ENCODE measurements at places on chromosomes 2 and 18.

DNA sequence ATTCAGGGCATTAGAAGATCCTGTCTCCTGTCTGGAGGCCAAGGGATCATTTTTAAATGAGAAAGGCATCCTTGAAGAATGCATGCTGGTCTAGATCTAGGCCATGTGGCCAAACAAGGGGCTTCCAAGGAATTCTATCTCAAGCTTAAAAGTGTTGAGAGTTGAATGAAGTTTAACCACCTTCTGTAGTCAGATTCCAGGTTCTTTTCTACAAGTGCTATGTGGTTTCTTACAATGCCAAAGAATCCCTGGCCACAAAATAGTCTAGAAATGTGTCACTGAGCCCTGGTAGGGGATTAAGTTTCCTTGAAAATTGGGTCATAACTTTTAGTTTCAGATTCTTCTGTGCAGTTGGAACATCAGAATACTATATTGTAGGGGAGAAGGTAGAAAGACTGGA lies 640.7 kb upstream of the ACVR2A start:
- no peak overlapping the region for H3K27ac ChIP-seq
- ATAC-seq: no peak
- no peaks in the 10 kb centered on the region for H3K4me1 ChIP-seq
- no peaks in the 10 kb centered on the region for H3K27me3 ChIP-seq
- no peaks in the 10 kb centered on the region for H3K36me3 ChIP-seq

GRCh38 chr2:112121682-112122254 lies 16.4 kb upstream of the FBLN7 start:
- H3K27me3 ChIP-seq: no peaks in the 10 kb centered on the region
- H3K4me3 ChIP-seq: no peak overlapping the region
- ATAC-seq: no peak
- H3K36me3 ChIP-seq: peaks cover 26% of the 10 kb centered on the region
- H3K4me1 ChIP-seq: no peaks in the 10 kb centered on the region
- H3K27ac ChIP-seq: no peak overlapping the region

DNA sequence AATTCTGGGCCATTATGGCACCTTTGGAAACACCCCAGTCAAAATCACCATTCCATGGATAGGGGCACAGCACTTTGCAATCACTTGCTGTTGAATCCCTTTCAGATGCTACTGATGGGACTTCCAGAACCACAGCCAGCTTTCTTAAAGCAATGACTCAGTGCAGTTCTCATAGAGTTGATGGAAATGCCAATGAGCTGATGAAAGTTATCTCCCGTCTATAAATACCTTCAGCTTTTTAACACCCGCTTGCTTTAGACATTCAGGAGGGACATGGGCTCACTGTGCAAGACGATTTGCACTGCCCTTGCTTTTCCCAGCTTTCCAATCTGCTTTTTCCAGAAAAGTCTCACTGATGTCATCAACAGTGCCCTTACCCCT lies 66.7 kb upstream of the RPL31 start:
- H3K27me3 ChIP-seq: no peaks in the 10 kb centered on the region
- H3K27ac ChIP-seq: no peak overlapping the region
- no peak overlapping the region for H3K4me3 ChIP-seq
- no peaks in the 10 kb centered on the region for H3K4me1 ChIP-seq

GRCh38 chr18:53521068-53521467 lies 703.4 kb downstream of the MBD2 start:
- no peaks in the 10 kb centered on the region for H3K36me3 ChIP-seq
- H3K27me3 ChIP-seq: no peaks in the 10 kb centered on the region
- H3K4me3 ChIP-seq: no peak overlapping the region
- no peak overlapping the region for H3K27ac ChIP-seq
- no peak for ATAC-seq
- H3K4me1 ChIP-seq: no peaks in the 10 kb centered on the region

- H3K27me3 ChIP-seq: no peaks in the 10 kb centered on the region
- H3K4me3 ChIP-seq: no peak overlapping the region
- H3K4me1 ChIP-seq: no peaks in the 10 kb centered on the region
- H3K27ac ChIP-seq: no peak overlapping the region
These were observed 101.2 kb downstream of the GALNT14 start for GRCh38 chr2:31037058-31037457.

GRCh38 chr2:24774373-24774772 lies 18.8 kb downstream of the PTRHD1 start:
- no peak overlapping the region for H3K27ac ChIP-seq
- H3K4me1 ChIP-seq: no peaks in the 10 kb centered on the region
- H3K27me3 ChIP-seq: no peaks in the 10 kb centered on the region
- H3K36me3 ChIP-seq: peaks cover 18% of the 10 kb centered on the region
- no peak overlapping the region for H3K4me3 ChIP-seq

DNA sequence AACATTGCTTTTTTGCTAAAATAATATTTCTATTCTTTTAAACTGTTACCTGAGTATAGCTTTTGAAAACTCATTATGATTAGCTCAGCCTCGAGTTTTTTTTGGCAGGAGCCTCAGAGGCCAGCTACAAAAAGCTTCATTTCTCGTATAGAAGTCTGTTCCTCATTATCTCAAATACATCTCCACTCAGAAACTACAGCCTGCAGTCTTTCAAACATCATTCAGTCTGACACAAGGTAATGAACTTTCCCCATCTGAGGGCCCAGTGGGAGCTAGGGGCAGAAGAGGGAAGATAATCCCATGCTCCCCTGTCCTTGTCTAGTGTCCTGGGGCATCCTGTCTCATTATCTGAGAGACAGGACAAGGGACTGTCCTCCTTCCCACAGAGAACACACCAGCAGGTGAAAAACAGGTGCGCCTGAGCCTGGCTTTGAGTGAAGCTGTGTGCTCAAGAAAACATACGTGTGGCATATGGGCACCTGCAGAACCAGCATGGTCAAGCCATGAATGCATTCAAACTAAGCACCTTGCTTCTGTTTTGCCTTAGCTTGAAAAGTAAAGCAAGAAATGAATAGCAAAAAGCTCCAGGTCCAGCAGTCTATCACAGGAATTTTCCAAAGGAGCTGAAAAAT lies 247.5 kb downstream of the MREG start:
- no peaks in the 10 kb centered on the region for H3K4me1 ChIP-seq
- H3K27ac ChIP-seq: no peak overlapping the region
- no peaks in the 10 kb centered on the region for H3K27me3 ChIP-seq
- no peak for ATAC-seq
- no peaks in the 10 kb centered on the region for H3K36me3 ChIP-seq
- H3K4me3 ChIP-seq: no peak overlapping the region

DNA sequence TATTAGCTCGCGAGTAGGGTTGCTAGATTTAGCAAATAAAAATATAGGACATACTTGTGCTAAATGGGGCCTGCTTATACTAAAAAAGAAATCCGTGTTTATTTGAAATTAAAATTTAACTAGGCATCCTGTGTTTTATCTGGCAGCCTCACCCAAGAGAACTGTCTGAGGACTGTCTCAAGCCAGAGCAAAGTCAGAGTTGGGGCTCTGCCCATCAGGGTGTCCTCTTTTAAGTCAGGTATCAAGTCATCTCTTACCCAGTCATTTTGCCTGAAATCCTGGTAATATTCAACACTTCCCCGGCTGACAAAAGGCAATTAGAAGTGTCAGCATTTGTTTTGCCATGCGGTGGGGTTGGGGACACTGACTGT lies 48.3 kb upstream of the ST3GAL5 start:
- no peak overlapping the region for H3K4me3 ChIP-seq
- ATAC-seq: no peak
- no peaks in the 10 kb centered on the region for H3K4me1 ChIP-seq
- H3K36me3 ChIP-seq: no peaks in the 10 kb centered on the region
- H3K27ac ChIP-seq: no peak overlapping the region
- no peaks in the 10 kb centered on the region for H3K27me3 ChIP-seq

DNA sequence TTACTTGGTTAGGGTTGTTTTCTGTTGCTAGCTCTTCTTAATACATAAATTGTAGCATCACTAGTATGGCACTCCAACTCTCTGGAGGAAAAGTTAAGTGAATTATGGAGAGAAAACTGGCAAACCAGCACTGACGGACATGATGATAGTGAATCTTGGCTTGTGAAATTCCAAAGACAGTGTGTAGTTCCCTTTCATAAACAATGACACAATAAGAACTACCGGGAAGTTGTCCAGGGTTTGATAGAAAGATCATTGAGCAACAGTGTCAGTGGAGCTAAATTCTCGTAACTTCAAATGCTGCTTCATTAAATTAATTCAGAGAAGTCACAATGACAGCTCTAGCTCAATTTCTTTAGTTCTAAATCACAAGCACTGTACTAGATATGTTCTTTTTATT lies 66.5 kb downstream of the RIT2 start:
- no peak overlapping the region for H3K4me3 ChIP-seq
- H3K27ac ChIP-seq: no peak overlapping the region
- H3K4me1 ChIP-seq: no peaks in the 10 kb centered on the region
- H3K27me3 ChIP-seq: no peaks in the 10 kb centered on the region

GRCh38 chr18:24560511-24560981 lies 100.1 kb downstream of the HRH4 start:
- no peak for ATAC-seq
- H3K27me3 ChIP-seq: peaks cover 20% of the 10 kb centered on the region
- no peak overlapping the region for H3K4me3 ChIP-seq
- H3K36me3 ChIP-seq: no peaks in the 10 kb centered on the region

DNA sequence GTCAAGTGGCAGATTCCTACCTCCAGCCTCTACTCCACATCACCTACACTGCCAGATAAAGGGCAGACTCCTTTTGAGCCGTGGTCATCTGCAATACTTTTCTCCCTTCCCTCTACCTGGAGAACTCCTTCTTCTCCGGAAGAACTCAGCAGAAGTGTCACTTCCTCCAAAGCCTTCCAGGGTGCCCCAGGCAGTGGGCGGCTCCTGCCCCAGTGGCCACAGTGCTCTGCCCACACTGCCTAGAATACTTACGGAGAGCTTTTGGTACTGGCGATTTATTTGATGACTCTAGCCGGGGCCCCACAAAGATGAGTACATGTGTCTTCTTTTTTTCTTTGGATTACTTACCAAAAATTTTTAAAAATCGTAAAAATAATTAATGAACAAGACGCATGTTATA lies 39.7 kb downstream of the FOSL2 start:
- H3K36me3 ChIP-seq: no peaks in the 10 kb centered on the region
- no peaks in the 10 kb centered on the region for H3K27me3 ChIP-seq
- no peak overlapping the region for H3K27ac ChIP-seq

- H3K27me3 ChIP-seq: peaks cover 29% of the 10 kb centered on the region
- H3K4me3 ChIP-seq: no peak overlapping the region
- ATAC-seq: no peak
- H3K36me3 ChIP-seq: no peaks in the 10 kb centered on the region
- no peak overlapping the region for H3K27ac ChIP-seq
These were observed 63.1 kb downstream of the MARCO start for GRCh38 chr2:119005051-119005450.

- no peak overlapping the region for H3K4me3 ChIP-seq
- no peaks in the 10 kb centered on the region for H3K4me1 ChIP-seq
These were observed 48.2 kb downstream of the CXCR4 start for GRCh38 chr2:136069773-136070172.

DNA sequence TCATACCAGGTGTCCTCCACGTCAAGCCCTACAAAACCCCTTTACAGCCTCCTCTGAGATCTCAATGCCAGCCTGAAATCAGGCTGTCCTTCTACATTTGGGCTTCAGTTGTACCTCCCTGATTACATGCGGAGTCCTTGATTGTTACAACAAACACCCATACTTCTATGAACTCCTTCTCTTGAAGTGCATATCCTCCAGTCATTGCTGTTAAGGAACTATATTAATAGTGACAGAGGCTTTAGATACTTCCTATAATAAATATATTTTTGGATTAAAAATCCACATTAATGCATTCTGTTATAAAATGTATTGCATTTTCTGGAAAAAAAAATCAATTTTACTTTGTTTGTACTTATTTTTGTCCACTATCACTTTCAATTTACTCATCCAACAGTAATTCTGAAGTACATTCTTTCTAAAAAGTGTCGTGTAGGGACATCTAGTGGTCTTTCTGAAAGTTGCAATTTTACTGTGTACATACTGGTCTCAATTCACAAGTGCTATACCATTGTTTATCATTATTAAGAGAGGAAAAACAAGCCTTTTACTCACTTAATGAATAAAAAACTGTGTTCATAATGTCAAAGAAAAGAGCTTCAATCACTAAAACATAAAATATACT lies 316.4 kb downstream of the DSEL start:
- no peaks in the 10 kb centered on the region for H3K4me1 ChIP-seq
- no peak overlapping the region for H3K27ac ChIP-seq
- H3K27me3 ChIP-seq: peaks cover 13% of the 10 kb centered on the region
- no peaks in the 10 kb centered on the region for H3K36me3 ChIP-seq

GRCh38 chr2:156215656-156216055 lies 116.9 kb downstream of the NR4A2 start:
- no peaks in the 10 kb centered on the region for H3K36me3 ChIP-seq
- no peaks in the 10 kb centered on the region for H3K27me3 ChIP-seq
- H3K4me3 ChIP-seq: no peak overlapping the region
- no peak for ATAC-seq
- H3K4me1 ChIP-seq: no peaks in the 10 kb centered on the region

- no peak overlapping the region for H3K27ac ChIP-seq
- H3K4me3 ChIP-seq: no peak overlapping the region
These were observed 56.1 kb upstream of the HDAC4 start for GRCh38 chr2:239456940-239457339.

GRCh38 chr2:39141334-39142271 lies 20.8 kb upstream of the SOS1 start:
- no peak overlapping the region for H3K4me3 ChIP-seq
- H3K27me3 ChIP-seq: no peaks in the 10 kb centered on the region
- no peak overlapping the region for H3K27ac ChIP-seq
- H3K36me3 ChIP-seq: no peaks in the 10 kb centered on the region

GRCh38 chr2:97913846-97914245 lies 81.9 kb downstream of the TMEM131 start:
- no peak overlapping the region for H3K4me3 ChIP-seq
- no peaks in the 10 kb centered on the region for H3K36me3 ChIP-seq
- no peak for ATAC-seq
- peaks cover 30% of the 10 kb centered on the region for H3K4me1 ChIP-seq
- H3K27me3 ChIP-seq: no peaks in the 10 kb centered on the region
- H3K27ac ChIP-seq: no peak overlapping the region

GRCh38 chr18:54712306-54712705 lies 116.0 kb upstream of the RAB27B start:
- H3K36me3 ChIP-seq: no peaks in the 10 kb centered on the region
- no peak overlapping the region for H3K4me3 ChIP-seq
- no peaks in the 10 kb centered on the region for H3K4me1 ChIP-seq
- no peak overlapping the region for H3K27ac ChIP-seq
- H3K27me3 ChIP-seq: peaks cover 9% of the 10 kb centered on the region

DNA sequence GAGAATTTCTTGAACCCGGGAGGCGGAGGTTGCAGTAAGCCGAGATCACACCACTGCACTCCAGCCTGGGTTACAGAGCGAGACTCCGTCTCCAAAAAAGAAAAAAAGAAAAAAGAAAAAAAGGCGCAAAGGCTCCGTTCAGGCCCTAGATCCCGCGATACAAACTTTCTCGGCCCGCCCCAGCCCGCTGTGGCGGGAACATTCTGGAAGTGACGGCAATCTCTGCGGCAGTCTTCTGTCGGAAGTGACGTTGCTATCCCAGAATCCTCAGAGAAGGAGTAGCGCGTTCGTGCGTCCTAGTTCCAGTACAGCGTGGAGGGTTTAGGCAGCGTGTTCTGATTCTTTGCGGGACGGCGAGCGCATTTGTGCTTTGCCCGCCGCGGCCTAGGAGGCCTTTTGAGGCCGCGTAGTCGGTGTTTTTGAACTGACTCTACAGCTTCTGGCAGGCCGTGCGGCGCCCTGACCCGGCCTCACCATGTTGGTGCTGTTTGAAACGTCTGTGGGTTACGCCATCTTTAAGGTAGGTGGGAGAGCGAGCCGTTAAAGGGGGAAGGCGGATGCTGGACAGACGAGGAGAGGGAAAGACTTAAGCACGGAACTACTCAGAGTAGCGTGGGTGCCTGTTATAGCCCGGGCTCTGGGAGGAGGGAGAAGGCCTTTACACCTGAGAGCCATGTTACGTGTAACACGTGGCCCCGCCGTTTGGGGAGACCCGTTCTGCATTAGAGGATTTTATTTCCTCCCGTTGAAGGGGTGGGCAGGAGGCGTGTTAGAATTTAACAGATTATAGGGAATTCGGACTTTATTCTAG lies at the start of gene NOP58:
Gene NOP58 (plus strand): TSS at position 297 of the 811 bp plus-strand sequence. CDS start 179 bp downstream, at position 476.
- no peaks in the 10 kb centered on the region for H3K36me3 ChIP-seq
- peak; percentile 99 for ATAC-seq
- peaks cover 5% of the 10 kb centered on the region for H3K4me1 ChIP-seq
- peak within 1 kb of the TSS; percentile 92 for H3K4me3 ChIP-seq
- H3K27me3 ChIP-seq: no peaks in the 10 kb centered on the region
